Foreskin keratinocyte (primary cell): ENCODE measurements at places on chromosomes 4 and X.

GRCh38 chrX:132489578-132490419 lies 961 bp upstream of the MBNL3 start:
- no peak for DNase-seq

DNA sequence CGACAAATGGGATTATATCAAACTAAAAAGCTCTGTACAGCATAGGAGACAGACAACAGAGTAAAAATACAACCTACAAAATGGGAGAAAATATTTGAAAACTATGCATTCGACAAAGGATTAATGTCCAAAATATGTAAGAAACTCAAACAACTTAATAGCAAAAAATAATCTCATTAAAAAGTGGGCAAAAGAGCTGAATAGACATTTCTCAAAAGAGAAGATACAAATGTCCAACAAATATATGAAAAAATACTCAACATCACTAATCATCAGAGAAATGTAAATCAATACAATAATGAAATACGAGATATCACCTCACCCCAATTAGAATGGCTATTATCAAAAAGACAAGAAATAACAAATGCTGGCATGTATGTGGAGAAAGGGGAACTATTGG lies 272.9 kb downstream of the KLHL13 start:
- no peak for DNase-seq

DNA sequence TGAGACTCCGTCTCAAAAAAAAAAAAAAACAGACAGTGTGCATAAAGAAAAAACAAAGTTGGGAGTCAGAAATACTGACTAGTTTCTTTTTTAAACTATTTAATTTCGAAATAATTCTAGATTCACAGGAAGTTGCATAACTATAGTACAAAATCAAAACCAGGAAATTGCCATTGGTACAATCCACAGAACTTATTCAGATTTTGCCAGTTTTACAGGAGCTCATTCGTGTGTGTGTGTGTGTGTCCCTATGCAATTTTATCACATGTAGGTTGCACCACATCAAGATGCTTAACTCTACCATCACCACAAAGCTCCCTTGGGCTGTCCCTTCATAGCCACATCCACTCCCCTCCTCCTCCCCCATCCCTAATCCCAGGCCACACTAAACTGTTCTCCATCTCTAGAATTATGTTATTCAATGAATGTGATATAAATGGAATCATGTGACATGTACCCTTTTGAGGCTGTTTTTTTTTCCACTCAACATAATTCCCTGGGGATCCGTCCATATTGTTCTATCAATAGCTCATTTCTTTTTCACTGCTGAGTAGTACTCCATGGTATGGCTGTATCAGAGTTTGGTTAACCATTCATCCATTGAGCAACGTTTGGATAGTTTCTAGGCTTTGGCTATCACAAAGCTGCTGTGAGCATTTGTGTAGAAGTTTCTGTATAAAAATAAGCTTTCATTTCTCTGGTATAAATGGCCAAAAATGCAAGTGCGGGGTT lies 16.3 kb upstream of the DDX3X start:
- DNase-seq: no peak

DNA sequence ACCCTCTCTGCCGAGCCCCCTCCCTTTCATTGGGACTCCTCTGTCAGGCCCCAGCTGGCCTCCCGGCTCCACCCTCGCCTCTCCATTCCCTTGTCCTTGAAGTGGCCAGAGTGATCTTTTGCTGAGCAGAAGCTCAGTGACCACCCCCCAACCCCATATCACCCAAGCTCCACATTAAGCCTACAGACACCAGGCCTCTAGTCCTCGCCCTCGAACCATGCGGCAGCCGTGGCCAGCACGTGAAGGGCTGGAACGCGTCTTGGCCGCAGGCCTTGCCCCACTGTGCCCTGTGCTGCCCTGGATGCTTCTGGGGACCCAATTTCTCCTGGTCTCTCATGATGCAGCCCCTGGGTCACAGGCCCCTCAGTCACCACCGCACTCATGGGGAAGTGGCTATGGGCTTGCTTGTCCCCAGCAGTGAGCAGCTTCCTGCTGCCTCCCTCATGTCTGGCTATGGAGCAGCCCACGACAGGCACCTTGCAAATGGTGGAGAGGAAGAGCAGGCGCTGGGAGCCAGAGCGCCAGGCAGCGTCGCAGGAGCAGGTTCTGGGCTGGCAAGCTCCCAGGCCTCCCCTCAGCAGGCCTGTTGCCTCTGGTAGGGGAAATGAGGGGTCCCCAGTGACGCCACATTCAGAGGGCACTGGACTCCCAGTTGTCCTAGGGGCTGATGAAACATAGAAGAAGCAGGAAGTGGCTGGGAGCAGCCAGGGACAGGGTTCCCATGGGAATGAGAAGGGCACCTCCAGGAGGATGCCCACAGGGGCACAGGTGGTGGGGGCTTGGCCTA lies 757 bp upstream of the SRPK3 start:
- no peak for DNase-seq

- no peak for DNase-seq
Observed at GRCh38 chr4:37892641-37893040, 1.8 kb downstream of the TBC1D1 start.

DNA sequence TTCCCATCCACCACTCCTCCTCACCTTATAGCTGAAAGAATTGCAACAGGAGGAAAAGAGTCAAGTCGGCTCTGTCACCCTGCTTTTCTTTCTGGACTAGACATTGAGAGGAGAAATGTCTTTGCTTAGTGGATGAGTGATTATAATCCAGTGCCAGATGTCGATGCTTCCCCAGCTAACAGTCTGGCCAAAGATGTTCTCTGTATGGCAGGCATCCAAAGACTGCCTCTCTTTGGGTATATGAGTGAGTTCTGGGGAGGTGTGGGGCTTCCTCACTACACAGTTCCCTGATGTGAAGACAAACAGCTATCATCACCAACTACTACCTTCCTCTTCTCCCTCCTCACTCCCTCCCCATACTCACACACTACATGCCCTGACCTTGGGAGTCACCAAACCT lies 90.9 kb downstream of the COMMD8 start:
- DNase-seq: no peak

- DNase-seq: no peak
Observed at GRCh38 chr4:162787120-162787519, 379.6 kb downstream of the NAF1 start.

DNA sequence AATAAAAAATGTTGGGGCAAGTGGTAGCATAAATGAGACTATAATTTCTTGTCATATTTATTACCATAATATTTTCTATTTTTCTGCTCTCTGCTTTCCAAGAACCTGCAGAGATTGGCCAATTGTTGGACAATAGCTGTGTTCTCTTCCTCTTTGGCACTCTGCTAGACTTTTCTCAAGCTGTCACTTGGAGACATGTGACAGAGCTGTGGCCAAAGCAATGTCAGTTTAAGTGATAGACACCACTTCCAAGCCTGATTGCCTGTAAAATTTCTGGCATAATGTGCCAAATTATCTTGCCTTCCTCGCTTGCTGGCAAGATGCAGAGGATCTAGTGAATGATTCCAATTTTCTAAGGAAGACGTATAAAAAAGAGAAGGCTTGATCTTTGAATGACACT lies 162.2 kb upstream of the NDST4 start:
- DNase-seq: no peak

DNA sequence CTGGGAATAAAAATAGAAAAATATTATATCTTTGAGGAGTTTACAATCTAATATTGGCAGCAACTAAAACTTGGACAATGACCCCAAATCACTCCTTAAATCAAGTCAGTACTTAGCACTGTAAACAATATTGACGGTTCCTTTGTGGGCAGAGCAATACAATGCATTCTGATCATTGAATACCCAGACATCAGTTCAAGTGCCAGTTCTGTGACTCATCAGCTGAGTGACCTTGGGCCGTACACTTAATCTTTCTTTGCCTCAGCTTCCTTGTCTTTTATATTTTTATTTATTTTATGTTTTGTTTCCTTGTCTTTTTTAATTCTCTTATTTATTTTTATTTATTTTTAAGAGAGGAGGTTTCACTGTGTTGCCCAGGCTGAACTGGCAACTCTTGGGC lies 112.2 kb upstream of the ANXA3 start:
- no peak for DNase-seq

DNA sequence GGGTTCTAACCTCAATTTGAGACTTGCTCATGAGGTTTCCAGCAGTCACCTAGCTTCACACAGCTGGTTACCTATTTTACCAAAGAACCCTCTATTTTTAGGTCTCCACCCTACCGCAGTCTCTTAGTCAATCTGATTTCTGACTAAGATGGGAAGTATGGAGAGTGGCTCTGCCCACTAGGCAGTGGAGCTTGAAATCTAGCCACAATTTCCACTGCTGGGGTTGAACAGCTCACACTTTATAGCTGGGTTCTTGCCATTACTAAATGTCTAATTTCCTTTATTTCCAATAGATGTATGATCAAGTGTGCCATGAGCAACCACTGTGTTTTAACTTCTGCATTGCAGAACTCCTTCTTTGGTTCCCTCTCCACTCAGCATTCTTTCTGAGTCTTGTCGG lies 43.1 kb downstream of the GASK1B start:
- DNase-seq: peak; percentile 48

DNA sequence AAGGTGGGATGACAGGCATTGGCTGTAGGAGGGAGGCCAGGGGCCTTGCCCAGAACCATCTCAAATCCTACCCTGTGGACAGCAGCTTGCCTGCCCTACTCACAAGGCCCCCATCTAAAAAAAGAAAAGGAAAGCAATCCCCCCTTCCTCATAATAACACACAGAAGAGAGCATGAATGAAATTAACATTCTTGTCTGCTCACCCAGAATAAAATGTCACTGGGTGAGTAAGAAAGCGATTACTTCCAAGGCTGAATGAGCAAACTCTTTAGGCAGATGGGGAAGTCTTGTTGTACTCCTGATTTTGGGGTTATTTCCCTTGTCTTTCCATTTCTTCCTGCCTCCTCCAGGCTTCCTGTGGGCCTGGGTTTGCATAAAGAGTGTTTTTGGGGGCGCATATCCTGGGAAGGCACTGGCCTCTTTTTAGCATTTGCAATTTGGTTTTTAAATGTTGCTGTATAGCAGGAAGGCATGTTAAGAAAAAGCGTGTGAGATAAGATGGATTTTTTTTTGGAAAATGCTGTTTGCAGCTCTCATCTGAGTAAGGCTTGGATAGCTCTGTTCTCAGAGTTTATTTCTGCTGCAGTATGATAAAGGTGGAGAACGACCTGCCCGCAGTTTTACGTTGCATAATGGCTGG lies 248.3 kb upstream of the GATB start:
- DNase-seq: no peak

DNA sequence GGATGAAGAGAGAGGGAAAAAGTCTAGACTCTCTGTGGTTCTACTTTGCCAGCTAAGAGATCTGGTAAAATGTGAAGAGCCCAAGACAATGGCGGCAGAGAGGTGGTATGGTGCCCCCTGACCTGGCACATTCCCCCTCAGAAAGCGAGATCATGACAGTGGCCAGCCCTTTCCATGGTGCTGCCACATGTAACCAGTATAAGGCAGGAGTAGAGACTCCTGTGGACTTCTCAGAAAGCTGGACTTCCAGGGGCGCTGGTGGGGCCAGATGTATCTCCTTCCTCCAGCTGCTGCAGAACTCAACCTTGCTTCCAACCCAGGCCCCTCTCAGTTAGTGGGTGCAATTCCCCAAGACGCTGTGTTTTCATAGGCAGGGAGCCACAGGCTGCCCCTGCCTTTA lies 9.6 kb downstream of the CTAG1A start:
- no peak for DNase-seq

DNA sequence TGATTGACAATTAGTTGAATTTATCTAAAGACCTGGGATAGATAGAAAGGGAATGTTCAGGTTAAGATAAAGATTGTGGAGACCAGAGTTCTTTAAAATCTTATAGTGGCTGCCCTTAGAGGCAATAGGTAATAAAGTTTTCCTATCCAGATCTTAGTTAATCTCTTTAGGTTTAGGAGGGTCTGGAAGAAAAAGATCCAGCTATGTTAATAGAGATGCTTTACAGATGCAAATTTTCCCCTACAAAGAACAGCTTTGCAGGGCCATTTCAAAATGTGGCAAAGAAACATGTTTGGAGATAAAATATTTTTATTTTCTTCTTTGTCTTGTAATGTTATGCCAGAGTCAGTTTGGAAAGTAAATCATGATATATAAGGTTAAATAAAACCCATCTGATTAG lies 54.1 kb upstream of the CHIC1 start:
- DNase-seq: no peak

GRCh38 chr4:3268395-3269104 lies 19.6 kb downstream of the MSANTD1 start:
- no peak for DNase-seq

DNA sequence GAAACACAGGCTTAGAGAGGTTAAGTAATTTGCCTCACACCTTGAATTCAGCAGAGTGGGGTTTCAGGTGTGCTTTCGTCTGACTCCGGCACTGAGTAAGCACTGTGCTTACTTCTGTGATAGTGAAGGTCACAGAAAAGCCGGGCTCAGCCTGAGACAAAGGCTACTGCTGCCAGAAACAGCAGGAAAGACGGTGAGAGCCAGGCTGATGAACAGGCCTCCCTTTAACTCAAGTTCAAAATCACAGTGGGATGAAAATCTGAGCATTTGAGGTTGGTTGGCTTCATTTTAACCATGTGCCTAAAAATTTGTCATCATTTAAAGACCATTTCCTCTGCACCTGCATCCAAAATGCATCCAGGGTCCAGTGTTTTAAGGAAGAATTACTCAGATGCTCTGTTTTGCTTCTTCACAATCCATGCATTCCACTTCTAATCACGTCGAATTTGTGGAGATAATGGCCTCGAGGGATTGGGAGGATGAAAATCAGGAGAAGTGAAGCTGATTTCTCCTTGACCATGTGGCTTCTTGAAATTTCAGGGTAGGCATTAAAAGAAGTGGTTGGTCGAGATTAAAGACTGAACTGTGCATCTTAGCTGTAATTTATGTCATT lies 121.2 kb upstream of the LNX1 start:
- DNase-seq: no peak

- no peak for DNase-seq
Observed at GRCh38 chr4:26854701-26855100, 5.9 kb upstream of the STIM2 start.

- no peak for DNase-seq
Observed at GRCh38 chr4:10034136-10034535, 12.8 kb upstream of the SLC2A9 start.

GRCh38 chr4:11376571-11376970 lies 52.1 kb downstream of the HS3ST1 start:
- no peak for DNase-seq

- no peak for DNase-seq
Observed at GRCh38 chr4:151717314-151717713, 43.5 kb downstream of the GATB start.

- DNase-seq: peak; percentile 3
Observed at GRCh38 chr4:189202182-189202868, 738.3 kb upstream of the FRG1 start.
